ENCODE measurements at places on chromosomes 4 and X.

DNA sequence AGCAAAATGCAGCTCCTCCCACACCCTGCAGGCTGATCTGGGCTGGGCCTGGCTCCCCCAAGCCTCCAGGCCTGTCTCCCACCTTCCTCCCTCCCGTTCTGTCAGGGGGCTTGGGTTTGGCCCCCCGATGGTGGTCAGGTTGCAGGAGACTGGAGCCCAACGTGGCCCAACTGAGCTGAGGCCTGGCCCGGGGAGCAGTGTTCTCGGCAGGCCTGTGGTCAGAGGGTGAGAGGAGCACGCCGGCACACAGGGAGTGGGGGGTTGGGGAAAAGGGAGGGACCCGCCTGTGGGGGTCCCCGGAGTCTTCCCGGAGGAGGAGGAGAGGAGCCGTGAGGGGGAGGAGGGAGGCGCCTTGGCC is 43.2 kb upstream of the NKX1-1 start:
- DNase-seq = no peak

DNA sequence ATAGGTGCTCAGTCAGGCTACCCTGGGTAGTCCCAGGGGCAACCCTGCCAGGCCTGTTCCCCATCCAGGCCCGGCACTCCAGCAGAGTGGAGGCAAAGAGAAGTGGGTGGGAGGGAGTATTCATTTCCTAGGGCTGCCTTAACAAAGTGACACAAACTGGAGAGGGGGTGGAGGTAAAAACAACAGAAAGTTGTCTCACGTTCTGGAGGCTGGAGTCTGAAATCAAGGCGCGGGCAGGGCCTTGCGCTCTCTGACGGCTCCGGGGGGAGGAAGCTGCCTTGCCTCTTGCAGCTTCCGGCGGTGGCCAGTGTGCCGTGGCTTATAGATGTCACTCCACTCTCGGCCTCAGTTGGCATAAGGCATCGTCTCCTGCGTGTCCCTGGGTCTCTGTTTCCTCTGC is 90.8 kb downstream of the DCTD start:
- no peak for DNase-seq

- DNase-seq = no peak
Measured at GRCh38 chrX:103175944-103176753, 38.8 kb upstream of the BEX4 start.

GRCh38 chr4:48653217-48654014 is 126.7 kb downstream of the FRYL start:
- DNase-seq = peak; percentile 9

DNA sequence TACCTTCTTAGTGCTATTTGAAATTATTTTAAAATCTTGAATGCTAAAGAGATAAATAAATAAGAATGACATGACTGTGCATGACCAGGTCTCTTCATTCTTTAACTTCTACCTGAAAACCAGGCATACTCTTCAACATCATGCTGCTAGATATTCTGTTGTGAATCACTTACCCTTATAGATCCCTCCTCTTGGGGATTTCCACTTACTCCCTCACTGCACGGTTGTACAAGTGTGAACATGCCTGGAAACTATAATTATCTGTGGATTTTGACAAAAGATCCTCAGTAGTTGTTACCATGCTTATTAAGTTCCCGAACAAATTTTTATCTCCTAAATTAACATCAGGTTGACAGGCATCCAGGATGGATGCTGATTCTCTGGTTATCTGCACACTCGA is 54.3 kb downstream of the ADGRL3 start:
- no peak for DNase-seq

DNA sequence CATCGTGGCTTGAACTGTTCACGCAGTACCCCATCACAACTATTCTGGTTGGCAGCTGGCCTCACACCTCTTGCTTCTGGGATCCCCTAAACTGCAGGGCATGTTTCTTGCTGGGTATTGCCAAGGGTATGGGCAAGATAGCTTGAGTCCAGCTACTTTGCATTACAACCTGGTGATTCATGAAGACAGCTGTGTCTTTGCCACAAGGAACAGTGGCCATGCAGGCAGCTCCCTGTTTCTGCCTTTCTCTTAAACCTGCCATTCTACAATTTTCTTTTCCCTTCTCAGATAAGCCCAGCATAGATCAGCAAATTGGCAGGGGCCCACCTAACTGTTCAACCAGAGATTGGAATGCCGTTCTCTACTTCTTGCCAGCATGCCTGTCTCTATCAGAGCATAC is 42.8 kb downstream of the TENM3 start:
- DNase-seq = no peak

GRCh38 chr4:30718021-30718542 is 2.1 kb upstream of the PCDH7 start:
- no peak for DNase-seq

DNA sequence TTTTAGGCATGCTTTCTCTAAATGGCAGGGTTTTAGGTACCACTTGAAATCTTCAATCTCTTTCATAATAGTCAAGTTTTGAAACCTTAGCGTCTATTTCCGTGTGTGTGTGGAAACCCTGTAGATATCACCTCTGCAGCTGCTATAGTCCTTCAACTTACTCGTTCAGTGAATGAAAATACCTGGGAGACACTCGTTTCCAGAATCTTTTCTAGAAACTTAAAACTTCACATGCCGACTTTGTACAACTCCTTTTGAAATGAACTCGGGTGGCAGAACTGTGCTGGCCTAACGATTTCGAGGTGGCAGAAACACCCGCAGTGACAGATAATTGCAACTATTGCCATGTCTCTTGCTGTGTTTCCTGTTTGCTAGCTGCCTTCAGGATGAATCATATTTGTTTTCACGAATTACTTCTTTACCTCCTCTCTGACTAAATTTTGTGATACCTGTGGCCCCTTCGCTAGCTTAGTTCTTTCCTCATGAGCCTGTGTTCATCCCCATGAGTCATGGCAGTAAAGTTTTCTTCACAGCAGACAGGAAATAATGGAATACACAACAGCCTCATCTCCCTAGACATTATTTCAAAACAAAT is 104.7 kb upstream of the SMIM10 start:
- DNase-seq = no peak

- DNase-seq = no peak
Measured at GRCh38 chr4:87901422-87901992, 68.7 kb downstream of the MEPE start.

GRCh38 chrX:40172401-40173142 is 74.8 kb upstream of the BCOR start:
- DNase-seq = no peak

GRCh38 chrX:34365471-34365870 is 233.4 kb upstream of the FAM47A start:
- DNase-seq = no peak

GRCh38 chr4:154368060-154368459 is 123.5 kb downstream of the DCHS2 start:
- no peak for DNase-seq

GRCh38 chr4:15536552-15537499 is 67.1 kb downstream of the CC2D2A start:
- DNase-seq = no peak

GRCh38 chr4:78951862-78952472 is 12.7 kb upstream of the PAQR3 start:
- no peak for DNase-seq

DNA sequence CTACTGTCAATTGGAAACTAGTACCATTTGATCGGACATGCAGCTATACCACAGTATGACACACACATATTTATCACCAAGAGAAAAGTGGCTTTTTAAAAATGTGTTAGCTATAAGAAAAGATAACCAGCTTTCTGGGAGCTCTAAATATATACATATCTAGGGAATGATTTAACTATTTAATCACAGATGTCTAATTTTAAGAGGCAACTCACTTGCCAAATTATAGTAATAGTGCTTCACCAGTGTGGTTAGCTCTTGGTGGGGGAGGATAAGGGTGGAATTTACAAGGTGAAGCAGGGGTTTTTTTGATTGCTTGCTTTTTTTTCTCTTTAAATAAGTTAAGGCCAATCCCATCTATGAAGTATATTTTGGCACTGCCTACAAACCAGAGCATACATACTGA is 547.7 kb upstream of the DIPK2B start:
- no peak for DNase-seq

- no peak for DNase-seq
Measured at GRCh38 chr4:133377286-133377685, 228.2 kb downstream of the PCDH10 start.

GRCh38 chr4:189202182-189202868 is 738.3 kb upstream of the FRG1 start:
- DNase-seq = no peak

- DNase-seq = no peak
Measured at GRCh38 chrX:96027407-96027806, 657.2 kb upstream of the DIAPH2 start.

DNA sequence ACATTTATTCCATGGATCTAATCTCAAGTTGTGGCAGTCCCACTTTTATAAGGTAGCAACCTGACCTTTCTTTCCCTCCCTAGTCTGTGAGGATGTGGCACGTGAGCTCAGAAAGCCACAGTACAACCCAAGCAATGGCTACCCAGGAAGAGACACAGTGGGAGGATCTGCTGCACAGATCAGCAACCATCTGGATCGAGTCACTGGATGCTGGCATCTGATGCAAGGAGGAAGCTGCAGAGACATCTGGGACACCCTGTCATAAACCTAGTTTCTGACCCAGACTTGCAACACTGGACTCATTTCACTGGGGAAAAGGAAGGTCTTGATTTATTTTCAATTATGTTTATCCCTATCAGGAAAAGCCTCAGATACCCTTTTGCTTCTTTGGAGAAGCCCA is 327.1 kb downstream of the PAPSS1 start:
- DNase-seq = no peak

DNA sequence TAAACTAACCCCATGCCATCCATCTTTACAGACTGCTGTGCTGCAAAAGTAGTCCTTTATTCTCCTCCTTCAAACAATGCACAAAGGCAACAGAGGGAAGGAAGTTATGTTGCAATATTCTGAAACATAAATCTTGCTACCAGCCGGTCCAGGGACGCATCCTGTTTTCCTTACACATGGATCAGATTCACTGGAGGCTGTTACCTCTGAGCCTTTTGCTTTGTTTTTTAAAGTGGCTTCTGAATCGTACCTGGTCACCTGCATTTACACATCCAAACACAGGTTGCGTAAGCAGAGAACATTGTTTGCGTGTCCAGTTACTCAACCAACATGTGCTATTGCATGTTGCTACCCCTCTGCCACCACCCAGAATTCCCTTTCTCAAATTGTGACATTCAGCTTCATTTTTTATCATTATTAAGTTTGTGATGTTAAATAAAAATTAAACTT is 8.8 kb downstream of the PPARGC1A start:
- no peak for DNase-seq

DNA sequence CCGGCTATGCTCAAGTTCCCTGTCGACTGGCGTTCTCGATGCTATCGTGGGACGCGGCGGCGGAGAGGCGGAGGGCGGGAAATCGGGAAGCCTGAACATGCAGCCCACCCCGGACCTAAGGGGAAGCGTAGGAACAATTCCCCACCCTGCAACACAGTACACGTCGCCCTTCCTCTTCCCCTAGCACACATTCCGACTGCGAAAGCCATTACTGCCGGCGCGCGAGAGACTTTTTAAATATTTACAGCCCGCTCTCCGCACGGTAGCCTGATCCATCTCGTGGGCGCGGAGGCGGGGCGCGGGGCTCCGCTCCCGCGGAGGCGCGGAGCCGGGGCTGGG is 48.1 kb upstream of the BCOR start:
- DNase-seq = no peak

GRCh38 chrX:16444353-16444752 is 205.6 kb upstream of the S100G start:
- DNase-seq = no peak

DNA sequence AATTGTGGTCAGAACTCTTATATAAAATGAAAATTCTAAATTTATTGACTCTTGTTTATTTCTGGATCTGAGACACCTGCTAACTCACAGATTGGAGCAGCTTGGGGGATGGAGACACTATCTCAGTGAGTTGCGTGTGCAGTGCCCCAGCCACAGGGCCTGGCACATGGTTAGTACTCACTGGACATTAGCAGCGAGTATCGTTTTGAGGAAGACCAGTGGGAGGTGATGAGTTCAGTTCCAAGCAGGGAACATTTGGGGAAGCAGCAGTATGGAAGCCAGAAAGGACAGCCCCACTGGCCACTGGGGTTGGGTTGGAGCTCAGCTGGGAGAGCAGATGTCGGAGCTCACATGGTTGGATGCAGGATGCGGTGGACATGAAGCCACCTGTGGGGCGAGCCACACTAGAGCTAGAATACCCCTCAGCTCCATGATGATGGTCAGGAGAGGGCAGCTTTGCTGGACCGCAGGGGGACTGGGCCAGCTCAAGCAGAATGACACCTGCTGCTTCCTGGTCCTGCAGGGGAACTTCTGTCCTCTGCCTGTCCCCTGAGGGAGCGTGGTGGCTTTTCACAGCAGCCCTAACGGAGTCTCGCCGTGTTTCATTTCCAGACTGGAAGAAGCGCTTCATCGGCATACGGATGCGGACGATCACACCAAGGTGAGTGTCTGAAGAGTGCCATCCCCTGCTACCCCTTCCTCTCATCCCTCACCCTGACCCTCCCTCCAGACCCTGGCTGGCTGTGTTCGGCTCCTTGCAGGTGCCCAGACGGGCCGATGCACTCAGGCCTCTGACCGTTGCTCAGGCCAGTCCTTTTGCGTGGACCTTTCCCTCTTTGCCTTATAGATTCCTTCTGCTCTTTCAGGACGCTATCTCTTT is 32.5 kb downstream of the HTRA3 start:
- no peak for DNase-seq

DNA sequence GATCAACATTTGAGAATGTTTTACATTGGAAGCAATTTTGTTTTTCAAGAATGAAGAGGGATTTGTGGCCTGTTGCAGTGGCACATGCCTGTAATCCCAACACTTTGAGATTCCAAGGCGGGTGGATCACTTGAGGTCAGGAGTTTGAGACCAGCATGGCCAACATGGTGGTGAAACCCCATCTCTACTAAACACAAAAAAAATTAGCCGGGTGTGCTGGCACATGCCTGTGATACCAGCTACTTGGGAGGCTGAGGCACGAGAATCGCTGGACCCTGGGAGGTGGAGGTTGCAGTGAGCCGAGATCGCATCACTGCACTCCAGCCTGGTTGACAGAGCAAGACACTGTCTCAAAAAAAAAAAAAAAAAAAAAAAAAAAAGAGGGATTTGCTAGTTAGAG is 127.8 kb downstream of the RPA4 start:
- no peak for DNase-seq

DNA sequence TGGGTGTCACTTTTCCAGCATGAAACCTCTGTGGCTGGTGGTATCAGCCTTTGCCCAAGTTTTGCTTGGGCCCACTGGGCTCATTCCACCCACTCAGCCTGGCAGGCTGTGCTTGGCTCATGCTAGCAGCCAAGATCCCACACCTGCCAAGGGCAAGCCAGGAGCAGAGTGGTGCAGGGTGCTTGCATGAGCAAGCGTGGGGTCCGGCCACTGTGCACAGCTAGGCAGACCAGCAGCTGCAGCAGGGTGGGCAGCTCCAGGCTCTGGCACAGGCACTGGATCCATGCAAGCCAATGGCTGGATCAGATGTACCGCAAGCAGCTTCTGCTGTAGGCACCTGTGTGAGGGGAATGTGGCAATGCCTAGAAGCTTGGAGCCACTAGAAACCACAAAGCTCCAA is 253.9 kb downstream of the SPOCK3 start:
- DNase-seq = no peak

Measured in stimulated activated CD8-positive, alpha-beta memory T cell treated with anti-CD3 and anti-CD28 coated beads, Interleukin-15, amount 100 ng/mL, for 1 hour (primary cell).